AG04450 (cell line): ENCODE measurements at places on chromosomes 2 and 18.

DNA sequence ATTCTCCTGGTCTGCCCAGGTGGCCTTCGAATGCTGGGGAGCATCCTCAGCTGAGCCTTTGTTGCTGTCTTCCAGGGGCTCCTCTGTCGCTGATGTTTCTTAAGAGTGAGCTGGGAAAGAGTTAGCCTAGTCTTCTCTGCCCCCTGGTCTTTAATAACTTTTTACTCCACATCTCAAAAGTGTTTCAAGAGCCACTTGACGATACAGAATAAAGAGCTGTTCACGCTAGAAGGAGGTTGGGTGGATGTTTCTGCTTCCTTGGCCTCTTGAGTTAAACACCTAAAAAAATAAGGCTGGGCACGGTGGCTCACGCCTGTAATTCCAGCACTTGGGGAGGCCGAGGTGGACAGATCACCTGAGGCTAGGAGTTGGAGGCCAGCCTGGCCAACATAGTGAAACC is 2.8 kb upstream of the BUB1 start:
- no peak for DNase-seq

- no peak for DNase-seq
Measured at GRCh38 chr18:42047721-42048120, 92.7 kb downstream of the PIK3C3 start.

GRCh38 chr2:138516030-138516704 is 14.6 kb downstream of the SPOPL start:
- DNase-seq: peak; percentile 11

DNA sequence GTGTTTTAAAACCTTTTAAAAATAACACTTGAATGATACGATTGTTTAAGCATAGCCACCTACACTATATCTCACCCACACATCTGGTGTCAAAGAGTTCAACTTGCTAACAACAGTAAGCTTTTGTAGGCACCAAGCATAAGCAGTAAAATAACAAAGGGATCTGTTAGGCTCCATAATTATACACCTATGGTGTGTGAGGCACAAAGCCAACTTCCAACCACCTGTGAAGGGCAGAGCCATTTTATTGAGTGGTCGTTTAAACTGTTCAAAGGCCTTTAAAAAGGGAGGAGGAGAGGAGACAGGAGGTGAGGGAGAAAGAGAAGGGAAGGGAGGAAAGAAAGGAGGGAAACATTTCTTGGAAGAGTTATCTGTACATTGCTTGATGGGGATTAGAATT is 27.9 kb downstream of the NEMP2 start:
- no peak for DNase-seq

GRCh38 chr2:121603185-121603584 is 46.1 kb downstream of the CLASP1 start:
- no peak for DNase-seq

GRCh38 chr2:238509903-238510302 is 83.2 kb downstream of the ASB1 start:
- DNase-seq: no peak

- DNase-seq: no peak
Measured at GRCh38 chr2:133489641-133490410, 78.4 kb downstream of the NCKAP5 start.

- no peak for DNase-seq
Measured at GRCh38 chr2:6995391-6996097, 78.3 kb downstream of the RNF144A start.

GRCh38 chr2:209426432-209426831 is 2.6 kb downstream of the MAP2 start:
- DNase-seq: no peak

GRCh38 chr2:239378021-239378917 is 22.6 kb downstream of the HDAC4 start:
- DNase-seq: no peak

DNA sequence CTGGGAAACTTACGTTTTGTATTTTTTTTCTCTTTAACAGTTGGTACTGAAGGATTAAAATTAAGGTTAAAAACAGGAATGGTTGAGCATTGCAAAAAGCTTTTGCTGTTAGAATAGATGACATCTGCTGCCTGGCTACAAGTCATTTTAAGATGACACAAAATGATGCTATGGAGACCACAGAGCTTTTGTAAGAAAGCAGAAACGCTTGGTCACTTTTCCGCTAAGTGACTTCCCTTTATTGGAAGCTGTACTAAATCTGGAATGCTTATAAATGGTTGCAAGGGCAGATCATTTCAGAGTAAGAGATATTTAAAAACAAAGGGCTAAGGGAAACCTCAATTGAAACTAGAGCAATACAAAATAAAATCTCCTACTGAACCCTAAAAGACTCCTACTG is 544.0 kb downstream of the STK39 start:
- DNase-seq: no peak

DNA sequence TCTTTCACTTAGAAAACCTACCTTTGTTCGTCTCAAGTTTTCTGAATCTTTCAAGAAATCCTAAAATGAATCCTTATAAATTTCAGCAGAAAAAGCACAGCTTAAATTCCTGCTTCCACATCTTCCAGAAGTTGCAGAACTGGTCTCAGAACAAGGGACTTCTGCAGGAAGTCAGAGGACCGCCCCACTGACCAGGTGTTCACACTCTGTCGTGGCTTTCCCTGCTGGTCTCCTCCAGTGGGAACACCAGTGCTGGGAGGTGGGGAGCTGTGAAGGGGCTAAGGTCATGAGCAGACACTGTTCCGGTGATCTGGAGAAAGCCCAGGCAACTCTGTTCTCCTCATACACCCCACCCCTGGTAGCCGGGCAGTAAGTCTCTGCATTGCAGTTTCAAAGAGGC is 3.5 kb downstream of the FAM110C start:
- DNase-seq: no peak

GRCh38 chr2:112915300-112916144 is 4.6 kb downstream of the IL37 start:
- no peak for DNase-seq

DNA sequence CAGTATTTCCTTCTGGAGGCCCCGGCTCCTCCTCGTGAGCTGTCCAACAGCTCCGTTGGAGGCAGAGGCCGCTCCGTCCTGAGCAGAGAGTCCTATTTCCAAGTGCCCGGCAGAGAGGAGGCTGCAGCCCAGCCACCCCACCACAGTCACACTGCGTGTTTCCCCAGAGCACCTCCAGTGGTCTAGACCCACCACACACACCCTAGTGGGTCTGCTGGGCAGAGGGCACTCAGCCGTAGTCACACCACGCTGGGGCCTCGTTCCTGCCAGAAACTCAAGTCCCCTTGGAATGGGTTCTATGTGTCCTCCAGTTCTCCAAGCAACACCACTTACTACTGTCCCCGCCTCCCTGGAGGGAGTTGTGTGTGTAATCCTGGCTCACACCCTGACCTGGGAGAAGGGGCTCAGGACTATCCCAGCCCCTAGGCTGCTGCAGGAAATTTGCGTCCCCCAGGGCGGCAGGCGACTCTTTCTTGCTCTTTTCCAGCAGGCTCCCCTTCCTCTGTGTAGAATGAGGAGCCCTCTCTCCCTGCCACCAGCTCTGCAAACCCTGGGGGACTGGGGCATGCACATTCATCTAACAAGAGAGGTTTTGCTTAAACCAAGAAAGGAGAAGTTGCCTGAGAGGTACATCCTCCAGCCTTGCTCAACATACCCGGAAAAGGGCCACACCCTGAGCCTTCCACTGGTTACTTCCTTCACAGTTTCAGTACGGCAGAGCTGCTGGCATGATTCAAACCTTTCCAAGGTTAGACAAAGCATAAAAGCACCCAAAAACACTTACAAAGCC is 114.1 kb downstream of the NDUFA10 start:
- no peak for DNase-seq

DNA sequence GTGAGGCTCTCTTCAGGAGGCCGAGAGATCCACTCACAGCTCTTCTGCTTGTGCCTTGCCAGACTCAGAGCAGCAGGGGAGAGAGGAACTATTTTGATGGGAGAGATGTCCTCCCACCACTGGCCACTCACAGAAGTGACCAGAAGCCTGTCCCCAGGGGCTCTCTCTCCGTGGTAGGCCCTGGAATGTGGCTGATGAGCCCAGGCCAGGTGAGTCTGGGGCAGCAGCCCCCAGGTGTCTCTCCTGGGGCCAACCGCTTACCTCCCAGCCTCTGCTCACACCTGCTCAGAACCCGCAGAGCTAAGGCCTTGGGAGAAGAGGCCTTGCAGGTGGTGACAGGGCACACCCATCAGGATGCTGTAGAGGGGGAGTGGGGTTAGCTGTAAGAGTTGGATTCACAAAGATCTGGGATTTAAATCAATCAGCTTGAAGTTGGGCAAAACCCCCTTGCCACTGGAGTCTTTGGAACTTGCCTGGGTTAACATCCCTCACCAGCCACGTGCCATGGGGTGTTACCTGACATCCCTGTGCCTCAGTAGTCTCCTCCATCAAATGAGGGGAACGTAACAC is 29.1 kb upstream of the ASB18 start:
- DNase-seq: no peak

- DNase-seq: no peak
Measured at GRCh38 chr2:202574541-202574940, 60.2 kb upstream of the FAM117B start.
